ENCODE measurements at places on chromosomes 11 and 22.

DNA sequence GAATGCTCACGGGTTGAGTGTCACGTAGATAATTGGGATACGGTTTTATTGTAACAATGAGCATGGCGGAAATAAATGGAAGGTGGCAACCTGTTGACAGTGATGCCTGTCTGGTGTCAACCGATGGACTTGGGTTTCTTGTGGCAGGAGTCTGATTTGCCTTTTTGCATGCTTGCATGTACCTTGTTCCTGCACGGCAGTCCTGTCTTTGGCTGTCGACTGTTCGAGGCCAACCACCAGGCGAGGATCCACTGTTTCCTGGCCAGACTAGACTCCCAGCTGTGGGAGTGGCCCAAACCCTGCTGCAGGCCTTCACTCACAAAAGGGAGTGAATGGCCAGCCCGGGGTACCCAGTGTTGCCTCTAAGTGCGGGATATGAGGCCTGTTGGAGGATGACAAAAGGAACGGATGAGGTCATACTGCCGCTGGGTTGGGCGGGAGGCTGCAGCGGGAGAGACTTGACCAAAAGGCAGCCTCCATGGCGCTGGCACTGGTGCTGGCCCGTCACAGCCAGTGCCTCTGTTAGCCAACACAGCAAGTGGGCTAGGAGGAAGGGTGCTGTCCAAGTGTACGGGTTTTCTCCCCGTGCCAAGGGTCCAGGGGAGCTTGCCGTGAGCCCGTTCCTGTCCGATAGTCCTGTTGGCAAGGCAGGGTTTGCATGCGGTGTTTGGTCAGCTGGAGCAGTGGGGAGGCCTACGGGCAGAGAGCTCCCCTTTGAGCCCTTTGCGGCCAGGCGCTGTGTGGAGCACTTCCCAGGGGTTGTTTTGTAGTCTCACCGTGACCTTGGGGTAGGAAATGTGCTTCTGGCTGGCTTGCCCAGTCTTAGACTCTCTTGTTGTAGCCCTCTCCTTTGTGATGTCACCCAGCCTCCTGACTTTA is 974 bp downstream of the DGCR8 start:
- DNase-seq: peak; percentile 67

- DNase-seq: no peak
Observed at GRCh38 chr11:93850594-93851018, at the start of gene VSTM5. Gene VSTM5, minus strand, starts transcription at chr11:93850618. Its CDS starts 116 bp downstream, at chr11:93850502.

DNA sequence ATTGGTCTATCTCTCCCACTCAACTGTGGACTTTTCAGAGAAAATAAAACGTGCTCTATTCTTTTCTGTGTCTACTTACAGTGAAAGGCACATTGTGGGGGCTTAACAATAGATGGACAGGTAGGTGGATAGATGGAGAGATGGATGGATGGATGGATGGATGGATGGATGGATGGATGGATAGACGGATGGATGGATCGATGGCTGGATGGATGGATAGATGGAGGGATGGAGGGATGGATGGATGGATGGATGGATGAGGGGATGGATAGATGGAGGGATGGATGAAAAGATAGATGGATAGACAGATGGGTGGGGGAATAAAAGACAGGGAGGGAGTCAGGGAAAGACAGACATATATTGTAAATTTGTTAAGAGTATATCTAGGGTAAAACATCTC is 14.2 kb upstream of the SLC1A2 start:
- no peak for DNase-seq

GRCh38 chr22:47515384-47516125 is 753.1 kb downstream of the TBC1D22A start:
- no peak for DNase-seq

- DNase-seq: no peak
Observed at GRCh38 chr11:30128269-30128932, 102.4 kb upstream of the FSHB start.

DNA sequence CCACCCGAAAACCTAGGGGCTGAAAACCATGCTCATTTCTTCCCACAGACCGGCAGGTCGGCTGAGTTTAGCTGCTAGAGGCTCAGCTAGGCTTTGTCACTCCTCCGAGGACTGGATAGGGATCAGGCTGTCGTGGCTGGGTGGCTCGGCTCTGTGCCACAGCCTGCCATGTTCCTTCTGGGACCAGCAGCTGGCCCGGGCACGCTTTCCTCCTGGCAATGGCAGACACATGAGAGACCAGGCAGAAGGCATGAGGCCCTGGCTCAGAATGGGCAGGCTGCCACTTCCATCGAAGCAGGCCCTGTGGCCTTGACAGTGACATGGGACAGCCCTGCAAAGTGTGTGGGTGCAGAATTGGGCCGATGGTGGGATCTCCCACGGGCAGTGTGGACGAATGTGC is 20.9 kb downstream of the PARVG start:
- DNase-seq: no peak

- no peak for DNase-seq
Observed at GRCh38 chr11:19359221-19360000, 118.7 kb upstream of the E2F8 start.

- DNase-seq: peak; percentile 31
Observed at GRCh38 chr11:316031-316701, 2.3 kb downstream of the IFITM1 start.

- no peak for DNase-seq
Observed at GRCh38 chr22:27409299-27409698, 392.3 kb downstream of the MN1 start.

DNA sequence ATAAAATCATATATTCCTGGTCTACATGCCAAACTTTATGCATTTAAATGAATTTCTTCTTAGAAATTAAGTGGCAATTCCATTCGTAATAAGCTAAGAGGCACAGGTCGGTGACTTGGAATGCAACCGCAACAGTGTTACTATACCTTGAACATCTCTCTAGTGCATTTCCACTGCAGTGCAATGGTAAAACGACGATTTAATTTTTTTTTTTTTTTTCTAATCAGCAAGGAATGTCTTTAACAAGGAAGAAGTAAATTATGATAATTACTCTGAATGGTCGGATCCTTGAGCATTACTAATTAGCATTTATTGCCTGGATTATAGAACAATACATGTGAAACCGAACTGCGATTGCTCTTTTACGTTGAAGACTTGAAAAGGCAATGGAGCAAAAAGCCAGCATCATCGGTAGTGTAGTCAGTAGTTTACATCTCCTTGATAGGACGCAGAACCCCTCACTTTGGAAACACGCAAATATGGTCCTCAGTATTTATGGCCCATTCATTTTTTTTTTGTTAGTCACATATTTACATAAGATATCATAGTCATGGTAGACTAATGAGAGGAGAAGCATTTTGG is 20.2 kb downstream of the BLID start:
- no peak for DNase-seq

GRCh38 chr11:97254790-97255189 is 865.0 kb downstream of the JRKL start:
- DNase-seq: no peak

- DNase-seq: no peak
Observed at GRCh38 chr22:24117942-24118341, 63.3 kb upstream of the SUSD2 start.

DNA sequence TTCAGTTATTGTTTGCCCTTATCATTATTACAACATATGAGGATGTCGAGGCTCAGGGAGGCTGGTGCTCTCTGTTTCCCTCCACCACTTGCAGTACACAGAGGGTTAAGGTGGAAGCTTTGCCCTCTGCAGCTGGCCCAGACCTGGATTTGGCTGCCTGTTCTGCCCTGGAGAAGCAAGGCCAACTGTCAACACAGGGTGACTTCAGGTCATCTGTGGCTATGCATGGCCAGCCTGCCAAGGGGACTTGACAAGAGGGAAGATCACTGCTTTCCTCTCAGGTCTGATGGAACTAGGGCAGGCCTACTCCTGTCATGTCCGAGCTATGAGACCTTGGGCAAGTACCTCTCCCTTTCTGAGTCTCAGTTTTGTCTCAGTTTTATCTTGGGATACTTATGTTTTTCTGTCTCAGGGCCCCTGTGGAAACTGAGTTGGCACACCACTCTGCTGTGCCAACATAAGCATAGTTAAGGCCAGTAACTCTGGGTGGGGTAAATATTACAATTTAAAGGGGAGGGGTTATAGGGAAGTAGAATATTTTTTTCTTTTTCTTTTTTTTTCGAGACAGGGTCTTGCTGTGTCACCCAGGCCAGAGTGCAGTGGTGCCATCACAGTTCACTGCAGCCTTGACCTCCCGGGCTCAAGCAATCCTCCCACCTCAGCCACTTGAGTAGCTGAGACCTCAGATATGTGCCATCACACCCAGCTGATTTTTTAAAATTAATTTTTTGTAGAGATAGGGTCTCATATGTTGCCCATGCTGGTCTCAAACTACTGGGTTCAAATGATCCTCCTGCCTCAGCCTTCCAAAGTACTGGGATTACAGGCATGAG is 2.4 kb upstream of the THRSP start:
- no peak for DNase-seq

GRCh38 chr11:29612423-29612822 is 404.4 kb downstream of the KCNA4 start:
- no peak for DNase-seq

- DNase-seq: no peak
Observed at GRCh38 chr22:29569011-29569678, 11.8 kb downstream of the NIPSNAP1 start.

DNA sequence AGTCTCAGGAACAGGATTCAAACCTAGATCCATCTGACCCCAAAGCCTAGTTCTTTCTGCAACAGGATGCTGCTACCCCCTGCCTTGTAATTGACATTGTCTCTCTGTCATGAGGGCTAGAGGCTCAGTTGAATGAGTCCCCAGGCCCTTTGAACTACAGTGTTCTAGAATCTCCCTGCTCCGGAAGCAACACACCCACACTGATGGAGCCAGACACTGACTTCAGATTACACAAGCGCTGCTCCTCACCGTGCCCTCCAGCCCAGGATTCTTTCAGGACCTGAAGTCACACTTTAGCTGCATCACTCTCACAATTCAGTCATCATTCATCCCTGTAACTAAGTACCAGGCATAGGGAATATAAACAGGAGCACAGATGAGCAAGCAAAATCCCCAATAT is 69.6 kb downstream of the RAB30 start:
- DNase-seq: no peak

- DNase-seq: no peak
Observed at GRCh38 chr11:11743216-11743615, 98.6 kb upstream of the USP47 start.

DNA sequence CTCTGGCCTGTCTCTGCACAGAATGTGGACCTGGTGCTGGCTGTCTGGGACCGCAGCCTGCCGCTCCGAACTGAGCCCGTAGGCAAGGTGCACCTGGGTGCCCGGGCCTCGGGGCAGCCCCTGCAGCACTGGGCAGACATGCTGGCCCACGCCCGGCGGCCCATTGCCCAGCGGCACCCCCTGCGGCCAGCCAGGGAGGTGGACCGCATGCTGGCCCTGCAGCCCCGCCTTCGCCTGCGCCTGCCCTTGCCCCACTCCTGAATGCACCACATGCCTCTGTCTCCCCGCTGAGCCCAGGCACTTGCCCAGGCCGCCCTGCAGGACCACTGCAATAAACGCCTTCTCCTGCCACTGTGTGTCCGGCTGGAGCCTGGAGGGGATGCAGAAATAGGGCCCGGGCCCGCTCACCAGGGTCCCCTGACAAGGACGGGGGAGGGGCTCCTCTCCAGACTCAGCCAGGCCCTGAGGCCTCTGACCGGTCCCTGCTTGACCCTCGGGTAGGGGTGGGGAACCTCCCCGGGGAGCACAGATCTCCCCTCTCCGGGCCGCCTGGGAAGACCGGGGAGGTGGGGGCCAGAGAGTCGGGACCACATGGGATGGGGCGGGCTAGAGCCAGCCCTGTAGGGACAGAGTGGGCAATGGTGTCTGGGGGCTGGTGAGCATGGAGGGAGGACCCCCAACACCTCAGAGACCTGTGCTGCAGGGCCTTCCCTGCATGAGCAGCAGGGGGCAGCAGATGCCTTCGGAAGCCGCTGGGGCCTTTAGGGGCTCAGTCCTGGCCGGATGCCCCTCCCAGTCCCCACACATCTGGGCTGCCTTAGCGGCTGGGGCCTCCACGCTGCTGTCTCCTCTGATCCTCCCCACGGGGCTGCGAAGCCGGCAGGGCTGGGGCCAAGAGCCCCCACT is 1.4 kb upstream of the TNNI2 start:
- DNase-seq: peak; percentile 91

- no peak for DNase-seq
Observed at GRCh38 chr11:108527382-108527781, 29.2 kb upstream of the POGLUT3 start.

DNA sequence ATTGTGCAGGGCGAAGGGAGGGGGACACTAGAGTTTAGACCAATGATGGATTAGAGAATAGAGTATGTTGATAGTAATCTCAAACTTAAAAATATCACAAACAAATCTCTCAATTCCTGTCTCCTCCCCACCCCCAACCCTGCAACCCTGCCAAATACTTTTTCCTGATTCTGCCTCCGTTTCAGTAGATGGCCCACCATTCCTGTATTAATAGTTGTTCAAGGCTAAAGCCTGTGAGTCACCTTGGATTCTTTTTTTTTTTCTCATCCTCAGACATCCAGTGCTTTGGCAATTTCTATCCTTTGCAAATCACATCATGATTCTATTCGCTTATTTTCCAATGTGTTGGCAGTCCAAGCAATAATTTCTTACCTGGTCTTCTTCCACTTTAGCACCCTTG is 207.9 kb downstream of the DYNC2H1 start:
- DNase-seq: no peak

DNA sequence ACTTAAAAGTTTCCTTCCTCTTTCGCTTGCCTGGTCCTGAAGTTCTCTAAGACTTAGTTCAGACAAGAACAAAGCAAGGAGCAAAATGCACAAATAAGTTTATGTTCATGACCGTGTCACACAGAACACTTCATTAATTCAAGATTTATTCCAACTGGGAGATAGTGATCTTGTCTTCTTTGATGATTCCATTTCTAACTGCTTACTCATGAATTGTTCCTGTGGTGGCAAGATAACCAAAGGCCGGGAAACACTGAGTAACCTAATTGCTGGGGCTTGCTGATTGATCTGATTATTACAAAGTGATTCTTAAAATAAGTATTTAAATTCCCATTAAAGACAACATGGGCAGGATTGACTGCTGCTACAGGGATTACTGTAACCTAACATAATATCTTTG is 1462.9 kb upstream of the RAG2 start:
- DNase-seq: no peak

DNA sequence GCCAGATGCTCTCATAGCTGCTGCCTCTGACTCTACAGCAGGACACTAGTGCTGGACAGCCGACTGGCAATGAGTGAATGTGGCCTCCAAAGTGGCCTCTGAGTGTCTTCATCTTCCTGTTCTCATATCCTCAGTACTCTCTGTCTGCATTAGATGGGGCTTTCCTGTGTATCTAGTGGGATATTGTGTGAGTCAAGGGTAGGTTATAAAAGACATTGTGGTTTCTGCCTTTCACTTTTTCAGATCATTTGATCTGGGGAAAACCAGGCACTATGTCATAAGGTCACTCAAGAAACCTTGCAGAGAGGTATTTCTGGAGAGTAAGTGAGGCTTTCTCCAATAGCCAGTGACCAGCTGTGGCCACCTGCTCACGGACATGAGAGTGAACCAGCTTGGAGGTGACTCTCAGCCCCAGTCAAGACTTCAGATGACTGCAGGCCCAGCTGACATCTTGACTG is 333.6 kb upstream of the NCAM1 start:
- no peak for DNase-seq

- peak; percentile 75 for DNase-seq
Observed at GRCh38 chr11:47768101-47768612, 1.0 kb upstream of the FNBP4 start.

GRCh38 chr11:24132471-24132870 is 364.4 kb upstream of the LUZP2 start:
- no peak for DNase-seq

Measured in femur (tissue), 1 donor.